ENCODE measurements at places on chromosomes 11 and 22.

- no peak for DNase-seq
Measured at GRCh38 chr11:34910817-34911216, 5.4 kb downstream of the APIP start.

DNA sequence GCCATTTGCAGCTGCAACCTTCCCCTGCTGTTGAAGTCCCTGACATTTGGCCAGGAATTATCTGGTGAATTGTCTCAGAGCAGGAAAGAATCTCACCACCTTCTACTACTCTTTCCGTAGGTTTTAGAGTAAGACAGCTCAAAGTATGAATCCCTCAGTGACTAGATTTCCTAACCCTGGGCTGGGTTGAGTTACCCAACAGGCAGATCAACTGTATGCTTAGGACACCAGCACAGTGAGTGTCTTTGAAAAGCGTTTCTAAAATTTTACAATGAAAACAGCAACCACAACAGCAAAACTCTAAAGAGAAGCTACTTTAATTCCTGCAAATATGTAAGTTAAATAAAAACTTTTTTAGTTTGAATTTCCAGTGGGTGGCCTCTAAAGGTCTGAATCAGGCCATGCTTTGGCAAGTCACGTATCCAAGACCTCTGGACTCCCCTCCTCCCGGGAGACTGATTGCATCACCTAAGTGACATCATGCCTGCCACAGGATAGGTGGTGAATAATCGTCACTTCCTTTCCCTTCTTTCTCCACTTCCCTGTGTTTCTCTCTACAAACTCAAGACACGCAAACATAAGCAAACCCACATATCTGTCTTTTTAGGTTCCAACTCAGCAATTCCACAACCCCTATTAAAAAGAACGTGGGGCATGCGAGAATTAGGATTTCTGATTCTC lies 7.8 kb downstream of the OR8B12 start:
- DNase-seq = no peak

- no peak for DNase-seq
Measured at GRCh38 chr22:35697142-35697541, 20.5 kb upstream of the APOL5 start.

DNA sequence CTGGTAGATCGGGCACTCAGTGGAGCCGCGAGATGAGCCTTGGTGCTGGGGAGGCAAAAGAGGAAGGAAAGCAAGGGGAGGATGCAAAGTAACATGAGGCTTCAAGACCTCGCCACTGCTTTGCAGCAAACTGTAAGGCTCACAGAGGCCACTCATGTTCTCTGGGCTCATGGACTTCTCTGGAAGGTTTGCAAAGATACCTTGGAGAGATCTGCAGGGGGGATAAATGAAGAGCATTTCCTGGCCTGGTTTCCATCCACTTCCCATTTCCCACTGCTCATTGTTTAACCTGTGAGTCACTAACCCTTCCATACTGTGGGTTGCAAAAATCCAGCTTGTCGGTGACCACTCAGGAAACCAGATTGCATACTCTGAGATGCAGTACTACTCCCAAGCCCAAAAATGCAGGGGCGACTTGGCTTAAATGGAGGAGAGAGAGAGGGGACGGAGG lies 38.5 kb downstream of the OSBP2 start:
- DNase-seq = no peak

- no peak for DNase-seq
Measured at GRCh38 chr11:71238941-71239340, 13.4 kb downstream of the SHANK2 start.

GRCh38 chr22:27051407-27051806 lies 394.0 kb downstream of the MIAT start:
- DNase-seq = no peak

- DNase-seq = no peak
Measured at GRCh38 chr22:49269371-49269770, 558.3 kb downstream of the BRD1 start.

- DNase-seq = no peak
Measured at GRCh38 chr11:64343767-64344559, 4.0 kb downstream of the CCDC88B start.

DNA sequence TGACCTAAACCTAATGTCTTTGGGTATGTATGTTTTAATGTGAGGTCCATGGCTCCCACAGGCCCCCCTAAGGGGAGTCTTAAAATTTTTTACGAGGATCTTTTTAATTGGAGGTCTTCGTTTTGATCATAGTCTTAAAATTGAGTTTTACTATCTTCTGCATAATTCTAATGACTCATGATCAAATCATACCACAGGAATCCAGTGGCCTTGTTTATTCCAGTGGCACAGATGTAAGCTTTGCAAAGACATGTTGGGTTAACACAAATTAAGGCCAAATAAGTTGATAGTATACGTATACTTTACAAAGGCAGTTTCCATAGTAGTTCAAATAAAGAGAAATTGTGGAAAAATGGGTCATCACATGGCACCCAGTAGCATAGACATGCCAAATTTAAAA lies 33.9 kb upstream of the FJX1 start:
- DNase-seq = no peak

GRCh38 chr11:43723617-43724016 lies 43.1 kb downstream of the HSD17B12 start:
- DNase-seq = no peak

DNA sequence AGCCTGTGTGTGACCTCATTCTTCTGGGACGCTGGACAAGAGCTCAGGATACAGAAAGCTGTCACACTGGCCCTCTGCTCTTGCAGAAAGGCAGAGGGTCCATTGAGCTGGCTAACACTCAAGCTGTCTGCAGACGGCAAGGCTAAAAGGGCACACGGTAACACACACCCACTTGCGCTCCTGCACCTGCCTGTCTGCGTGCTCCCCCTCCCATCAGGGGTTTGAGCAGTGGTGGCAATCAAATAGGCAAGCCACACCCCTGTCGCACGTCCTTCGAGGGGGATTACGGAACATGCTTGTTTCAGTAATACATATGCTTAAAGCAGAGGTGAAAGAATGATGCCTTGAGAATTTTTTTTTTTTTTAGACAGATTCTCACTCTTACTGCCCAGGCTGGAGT lies 7.1 kb upstream of the QSER1 start:
- DNase-seq = no peak

DNA sequence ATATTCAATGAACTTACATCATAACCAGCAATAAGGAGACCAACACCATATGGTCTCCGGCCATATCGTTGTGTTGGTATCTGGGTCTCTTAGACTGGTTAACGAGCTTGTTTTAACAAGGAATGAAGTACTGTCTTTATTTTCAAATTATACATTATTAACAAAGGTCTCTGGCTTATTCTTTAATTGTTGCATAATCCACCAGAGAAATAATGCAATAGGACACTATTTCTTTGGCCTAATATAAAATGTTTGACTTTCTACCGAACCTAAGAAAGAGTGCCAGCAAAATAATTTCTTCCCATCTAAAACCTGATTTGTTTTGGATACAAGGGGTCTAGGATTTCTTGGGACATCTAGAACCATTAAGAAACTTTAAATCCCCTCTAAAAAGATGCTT lies 6.4 kb downstream of the PSMA1 start:
- DNase-seq = no peak

DNA sequence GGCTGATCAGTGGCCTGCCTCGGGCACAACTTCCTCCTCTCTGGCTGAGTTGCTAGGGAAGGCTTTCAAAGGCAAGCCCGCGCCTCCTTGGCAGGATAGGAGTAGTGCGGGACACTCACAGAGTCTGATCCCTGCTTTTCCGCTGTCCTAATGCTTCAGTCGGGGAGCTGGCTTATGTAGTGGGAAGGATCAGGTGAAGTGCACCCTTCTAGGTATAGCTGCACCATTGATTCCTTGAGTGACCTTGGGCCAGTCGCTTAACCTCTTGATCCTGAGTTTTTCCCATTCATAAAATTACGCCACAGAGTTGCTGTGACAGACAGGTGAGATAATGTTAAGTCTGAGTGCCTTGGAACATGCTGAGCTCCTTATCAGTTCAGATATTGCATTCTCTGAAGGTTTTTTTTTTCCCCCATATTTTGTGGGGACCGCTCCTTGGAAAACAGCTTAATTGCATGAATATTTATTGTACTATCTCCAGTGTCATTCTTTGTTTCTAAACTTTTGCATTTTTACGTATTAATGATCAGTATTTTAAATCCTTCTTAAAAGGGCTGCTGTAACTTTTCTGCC lies 961 bp downstream of the IPO7 start:
- no peak for DNase-seq

DNA sequence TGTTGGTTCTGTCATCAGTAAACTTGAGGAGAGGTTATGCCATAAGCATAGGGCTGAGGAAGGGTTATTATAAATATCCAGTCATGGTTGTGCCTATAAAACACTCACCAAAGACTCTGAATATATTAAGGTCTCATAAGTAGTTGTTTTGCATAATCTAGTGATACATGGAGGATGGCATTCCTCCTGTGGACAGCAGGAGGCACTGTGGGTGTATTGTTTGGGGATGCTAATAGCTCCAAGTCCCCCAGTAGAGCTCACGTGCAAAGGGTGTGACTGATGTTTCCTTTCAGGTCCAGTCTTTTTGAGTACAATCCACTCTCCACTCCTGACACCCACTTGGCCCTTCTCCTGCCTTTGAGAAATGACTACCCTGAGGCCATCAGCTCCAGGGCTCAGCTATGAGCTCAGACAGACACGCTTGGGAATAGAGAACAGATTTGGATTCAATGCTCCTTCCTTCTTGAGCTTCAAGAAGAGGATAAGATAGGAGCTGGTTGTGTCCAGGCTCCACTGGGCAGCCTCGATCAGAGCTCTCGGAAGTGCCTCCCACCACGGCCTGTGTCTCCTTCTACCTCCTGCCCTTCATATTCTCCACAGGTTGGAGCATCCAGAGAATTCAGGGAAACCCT lies 85.2 kb upstream of the IGLL5 start:
- DNase-seq = no peak

DNA sequence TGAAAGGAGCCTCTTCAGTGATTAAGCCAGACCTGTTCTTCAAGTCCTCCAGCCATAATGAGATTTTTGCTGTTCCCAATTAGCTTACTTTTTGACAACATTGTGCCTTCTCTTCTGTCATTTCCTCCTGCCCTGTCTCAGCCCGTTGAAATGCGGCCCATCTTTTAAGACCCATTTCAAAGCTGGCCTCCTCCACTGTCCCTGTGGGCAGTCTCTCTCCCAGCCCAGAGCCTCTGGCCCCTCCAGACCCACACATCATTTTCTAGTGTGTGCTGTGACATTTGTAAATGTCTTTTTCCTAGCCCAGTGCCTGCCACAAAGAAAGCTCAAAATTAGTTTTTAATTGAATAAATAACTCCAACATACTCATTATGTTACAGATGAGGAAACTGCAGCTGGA lies 70.9 kb downstream of the BUD13 start:
- DNase-seq = no peak

DNA sequence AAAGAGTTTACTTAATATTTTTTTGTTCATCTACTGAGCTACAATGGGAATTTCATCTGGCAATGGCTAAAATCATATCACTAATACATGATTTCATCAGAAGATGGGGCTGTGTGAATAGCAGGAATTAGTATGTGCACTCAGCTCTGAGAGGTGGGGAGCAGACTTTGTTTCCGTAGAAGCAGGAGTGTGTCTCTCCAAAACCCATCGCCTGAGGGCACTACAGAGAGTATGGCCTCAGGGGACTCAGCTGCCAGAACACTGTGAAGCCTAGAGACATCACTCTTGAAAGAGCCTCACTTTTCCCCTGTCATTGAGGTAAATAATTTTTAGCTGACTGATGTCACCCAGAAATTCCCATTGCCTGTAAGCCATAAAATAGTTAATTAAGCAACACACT lies 261.4 kb upstream of the ISX start:
- no peak for DNase-seq

DNA sequence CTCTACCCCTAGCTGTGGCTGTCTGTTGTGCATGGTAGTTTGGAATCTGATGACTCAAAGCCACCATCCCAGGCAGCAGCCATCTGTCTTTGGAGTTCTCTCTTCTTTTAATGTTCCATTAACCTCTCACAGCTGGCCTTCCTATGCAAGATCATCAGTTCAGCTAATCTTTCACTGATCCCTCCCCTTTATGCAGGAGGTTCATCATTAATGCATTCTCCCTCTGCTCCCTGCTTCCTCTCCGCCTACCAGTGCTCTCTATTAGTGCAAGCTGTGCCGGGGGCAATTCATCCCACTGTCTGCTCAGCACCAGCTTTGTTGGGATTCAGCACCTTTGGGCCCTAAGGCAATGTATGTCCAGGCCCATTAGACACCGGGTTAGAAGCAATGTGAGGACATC lies 413.0 kb upstream of the LRRC4C start:
- no peak for DNase-seq

- DNase-seq = no peak
Measured at GRCh38 chr11:28657378-28658030, 549.3 kb downstream of the METTL15 start.

- no peak for DNase-seq
Measured at GRCh38 chr11:68138237-68138636, 17.0 kb upstream of the CHKA start.

GRCh38 chr11:57479911-57480310 lies 19.6 kb downstream of the RTN4RL2 start:
- DNase-seq = no peak

GRCh38 chr11:64935359-64936081 lies at the start of gene GPHA2:
Gene GPHA2 (minus strand): TSS chr11:64935893. CDS start chr11:64935460, 433 bp downstream.
- DNase-seq = no peak

- no peak for DNase-seq
Measured at GRCh38 chr22:50184004-50184901, 1.5 kb upstream of the TRABD start.

DNA sequence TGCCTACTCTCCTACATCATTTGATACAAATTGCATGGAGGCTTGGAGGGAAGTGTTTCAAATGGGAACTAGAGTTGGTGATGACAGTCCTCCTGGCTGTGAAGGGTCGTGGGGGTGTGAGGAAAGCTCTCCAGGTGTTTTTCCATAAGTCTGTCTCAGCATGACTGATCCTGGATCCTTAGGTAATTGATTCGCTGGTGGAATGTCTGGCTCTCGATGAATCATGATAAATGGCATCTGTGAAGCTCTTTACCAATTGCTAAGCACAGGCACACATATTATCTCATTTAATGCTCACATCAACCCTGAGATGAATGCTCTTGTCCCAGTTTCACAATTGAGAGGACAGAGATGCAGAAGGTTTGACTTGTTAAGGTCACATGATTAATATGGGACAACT lies 107.5 kb downstream of the PKNOX2 start:
- DNase-seq = no peak

DNA sequence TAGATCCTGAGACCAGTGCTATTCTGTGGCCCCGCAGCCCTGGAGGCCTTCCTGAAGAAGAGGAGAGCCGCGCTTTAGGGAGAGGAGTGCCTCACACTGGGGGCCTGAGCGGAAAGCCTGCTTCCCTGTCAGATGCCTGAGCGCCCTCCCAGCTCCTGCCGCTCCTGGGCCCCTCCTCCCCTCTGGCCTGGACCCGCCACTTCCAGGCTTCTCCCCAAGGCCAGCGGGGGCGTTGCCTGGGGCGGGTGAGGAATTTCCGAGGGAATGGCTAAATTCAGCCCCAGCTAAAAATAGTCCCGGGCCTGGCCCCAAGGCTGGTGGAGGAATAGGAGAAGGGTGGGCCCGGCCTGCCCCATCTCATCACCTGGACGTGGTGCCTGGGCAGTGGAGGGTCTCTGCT lies 15.4 kb downstream of the ARHGEF17 start:
- no peak for DNase-seq

GRCh38 chr11:62804310-62805075 lies 747 bp downstream of the NXF1 start:
- no peak for DNase-seq
